Mucosa of descending colon (tissue), 3 donors: ENCODE measurements at places on chromosomes 6 and 20.

GRCh38 chr6:109019911-109020310, 74.7 kb downstream of the SESN1 start:
- no peak for DNase-seq

DNA sequence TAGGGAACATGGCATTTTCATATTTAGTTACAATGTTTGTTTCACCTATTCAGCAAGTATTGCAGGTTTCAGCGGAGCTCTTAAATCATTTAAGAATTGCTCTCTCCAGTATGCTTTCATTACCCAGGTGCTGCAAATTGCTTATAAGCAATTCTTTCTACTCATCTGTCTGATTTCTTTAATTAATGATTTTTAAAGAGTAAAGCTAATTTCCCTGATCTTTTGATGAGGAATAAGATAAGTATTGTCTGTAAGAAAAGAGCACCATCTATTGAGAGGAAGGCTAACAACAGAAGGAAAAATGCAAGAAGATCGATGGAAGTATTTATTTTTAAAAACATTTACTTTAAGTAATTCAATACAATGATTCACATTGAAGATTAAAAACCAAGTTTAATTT, 2.0 kb downstream of the OPRM1 start:
- DNase-seq: no peak

DNA sequence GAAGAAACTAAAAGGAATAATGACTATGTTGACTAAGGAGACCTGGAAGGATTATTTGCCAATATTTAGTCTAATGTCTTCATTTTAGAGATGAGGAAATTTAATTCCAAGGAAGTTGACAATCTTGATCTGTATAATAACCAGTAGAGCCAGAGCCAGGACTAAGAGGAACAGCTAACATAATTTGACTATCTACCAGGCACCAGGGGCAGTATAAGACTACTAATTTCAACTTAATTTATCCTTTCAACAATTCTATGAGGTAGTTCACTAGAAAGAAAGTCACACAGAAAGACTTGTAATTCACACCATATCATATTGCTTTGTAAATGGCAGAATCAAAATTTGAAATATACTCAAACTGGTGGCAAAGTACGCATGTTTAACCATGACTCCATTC, 273.0 kb upstream of the STXBP5 start:
- DNase-seq: no peak

- no peak for DNase-seq
Observed at GRCh38 chr6:20207088-20207418, 5.2 kb downstream of the MBOAT1 start.

DNA sequence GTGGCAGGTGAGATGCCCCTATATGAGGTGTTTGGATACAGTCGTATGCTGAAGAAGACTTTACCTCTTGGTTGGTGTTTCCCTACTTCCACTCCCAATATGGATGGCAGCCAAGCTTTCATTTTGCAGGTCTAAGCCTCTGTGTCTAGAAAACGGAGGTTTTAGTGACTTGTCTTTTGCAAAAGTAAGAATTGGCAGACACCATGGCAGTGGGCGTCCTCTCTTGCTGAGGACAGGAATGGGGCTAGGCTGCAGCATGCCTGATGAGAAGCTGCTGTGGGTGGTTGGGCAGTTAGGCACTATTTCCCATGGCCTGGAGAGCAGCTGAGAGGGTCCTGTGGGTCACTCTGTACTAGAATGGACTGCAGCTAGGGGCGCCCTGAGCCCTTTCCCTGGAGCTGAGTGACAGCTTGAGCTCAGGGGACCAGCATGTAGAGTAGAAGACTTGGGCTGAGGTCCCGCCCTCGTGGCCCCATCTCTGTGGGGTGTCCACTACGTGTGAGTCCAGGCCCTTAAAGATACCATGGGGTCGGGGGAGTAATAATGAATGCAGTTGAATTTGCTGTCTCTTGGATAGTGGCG, 127.4 kb downstream of the CDH26 start:
- no peak for DNase-seq

DNA sequence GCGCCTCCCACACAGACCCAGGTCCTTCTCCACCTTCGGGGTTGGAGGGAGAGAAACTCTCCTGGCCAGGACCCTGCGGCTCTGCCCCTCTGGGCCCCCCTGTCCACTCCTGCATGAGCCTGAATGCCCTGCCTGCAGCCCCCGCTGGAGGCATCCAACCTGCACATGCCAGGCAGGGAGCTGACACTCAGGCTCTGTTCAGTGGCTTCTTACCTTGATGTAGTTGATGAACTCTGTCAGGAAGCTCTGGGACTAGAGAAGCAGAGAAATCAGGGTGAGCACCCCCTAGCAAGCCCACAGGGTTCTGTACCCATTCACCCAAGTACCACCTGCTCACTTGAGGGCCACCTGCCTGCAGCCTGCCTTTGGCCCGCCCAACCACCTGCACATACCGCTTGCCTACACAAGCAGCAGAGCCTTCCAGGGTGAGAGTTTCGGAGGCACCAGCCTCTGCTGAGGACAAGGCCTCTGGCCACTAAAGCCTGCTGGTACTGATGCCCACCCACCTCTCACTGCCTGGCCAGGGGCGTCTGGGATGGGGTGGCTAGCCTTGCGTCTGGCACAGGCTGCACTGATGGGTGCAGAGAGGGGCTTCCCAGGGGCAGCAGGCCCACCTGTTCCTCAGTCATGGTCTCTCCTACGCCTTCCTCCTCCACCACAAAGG, 9.7 kb downstream of the DDRGK1 start:
- no peak for DNase-seq
